ENCODE measurements at places on chromosomes 4 and X.

DNA sequence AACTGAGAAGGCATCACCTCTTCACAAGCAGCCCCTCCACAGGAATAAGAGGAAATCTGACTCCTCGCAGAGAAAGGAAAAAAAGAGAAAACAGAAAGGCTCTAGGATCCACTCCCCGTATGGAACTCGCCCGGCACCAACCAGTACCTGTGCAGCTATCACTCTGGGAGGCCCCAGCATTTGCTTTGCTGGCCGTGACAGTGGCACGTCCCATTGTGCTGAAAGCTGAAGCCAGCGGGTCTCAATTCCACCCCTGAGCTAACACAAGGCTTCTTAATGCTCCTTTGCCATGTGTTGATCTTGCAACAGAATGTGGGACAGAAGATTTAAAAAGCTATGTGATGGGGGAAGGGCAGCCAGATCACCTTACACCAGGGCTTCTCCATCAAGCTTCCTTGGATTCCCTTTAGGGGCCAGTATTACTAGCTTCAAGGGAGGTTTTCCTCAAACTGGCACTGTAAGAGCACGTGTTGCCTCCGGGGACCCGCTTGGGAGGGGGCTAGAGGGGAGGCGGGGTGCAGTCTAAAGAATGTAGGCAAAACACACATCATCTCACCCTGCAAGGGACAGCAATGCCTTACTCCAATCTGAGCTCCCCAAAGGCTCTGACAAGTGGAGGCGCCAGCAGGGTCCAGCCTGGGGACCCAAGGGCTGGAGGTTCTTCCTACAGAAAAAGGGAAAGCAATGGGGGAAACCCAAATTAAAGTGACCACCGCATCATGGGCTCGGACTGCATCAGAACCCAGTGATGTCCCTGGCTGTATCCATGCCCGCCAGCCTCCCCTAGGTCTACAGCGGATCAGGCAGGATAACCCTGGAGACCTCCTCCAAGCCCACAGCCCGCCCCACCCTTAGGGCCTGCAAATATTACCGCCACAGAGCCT is 1.2 kb downstream of the USP46 start:
- DNase-seq, result no peak

DNA sequence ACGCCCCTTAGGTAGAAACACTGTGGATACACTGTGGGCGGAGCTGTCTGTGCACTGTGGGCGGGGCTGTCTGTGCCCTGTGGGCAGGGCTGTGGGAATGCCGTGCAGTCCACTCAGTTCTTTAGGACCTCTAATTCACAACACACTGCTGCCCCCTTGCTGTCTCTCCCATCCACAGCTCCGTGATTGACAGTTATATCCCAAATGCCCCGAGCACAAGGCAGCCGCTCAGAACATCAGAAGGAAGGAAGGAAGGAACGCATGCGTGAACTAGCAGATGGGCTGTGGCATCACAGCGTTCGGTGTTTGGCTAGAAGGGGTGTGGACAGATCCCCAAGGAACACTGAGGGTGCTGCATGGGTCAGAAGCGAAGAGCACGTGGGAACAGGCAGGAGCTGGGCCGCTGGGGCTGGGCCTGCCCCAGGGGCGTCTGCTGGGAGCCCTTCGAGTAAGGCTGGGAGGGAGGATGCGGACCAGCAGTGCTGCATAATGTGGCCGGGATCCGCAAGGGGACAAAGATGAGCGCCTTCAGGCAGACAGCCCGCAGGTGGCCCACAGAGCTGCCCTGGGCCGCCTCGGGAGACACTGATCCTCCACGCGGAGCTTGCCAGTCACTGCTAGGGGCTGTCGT is 29.8 kb downstream of the ACOX3 start:
- no peak for DNase-seq

- peak; percentile 79 for DNase-seq
Observed at GRCh38 chrX:115344885-115345614, 55.5 kb downstream of the LUZP4 start.

GRCh38 chrX:137194164-137194563 is 160.4 kb upstream of the GPR101 start:
- no peak for DNase-seq

DNA sequence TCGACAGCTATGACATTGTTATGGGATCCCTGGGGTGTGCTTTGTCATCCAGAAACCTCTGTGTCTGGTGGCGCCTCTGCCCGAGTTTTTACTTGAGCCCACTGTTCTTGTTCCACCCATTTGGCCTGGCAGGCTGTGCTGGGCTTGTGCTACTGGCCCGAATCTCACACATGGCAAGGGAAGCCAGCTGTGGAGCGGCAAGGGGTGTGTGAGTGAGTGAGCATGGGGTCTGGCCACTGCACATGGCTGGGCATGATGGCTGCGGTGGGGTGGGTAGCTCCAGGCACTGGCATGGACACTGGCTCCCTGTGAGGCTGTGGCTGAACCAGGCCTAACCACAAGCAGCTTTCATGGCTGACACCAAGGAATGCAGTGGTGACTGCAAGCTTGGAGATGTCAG is 89.2 kb downstream of the DACH2 start:
- no peak for DNase-seq

GRCh38 chr4:101153653-101154052 is 193.7 kb downstream of the PPP3CA start:
- no peak for DNase-seq

- no peak for DNase-seq
Observed at GRCh38 chr4:160716551-160716950, 1447.2 kb downstream of the FSTL5 start.

GRCh38 chr4:94519019-94519418 is 67.3 kb downstream of the PDLIM5 start:
- no peak for DNase-seq

DNA sequence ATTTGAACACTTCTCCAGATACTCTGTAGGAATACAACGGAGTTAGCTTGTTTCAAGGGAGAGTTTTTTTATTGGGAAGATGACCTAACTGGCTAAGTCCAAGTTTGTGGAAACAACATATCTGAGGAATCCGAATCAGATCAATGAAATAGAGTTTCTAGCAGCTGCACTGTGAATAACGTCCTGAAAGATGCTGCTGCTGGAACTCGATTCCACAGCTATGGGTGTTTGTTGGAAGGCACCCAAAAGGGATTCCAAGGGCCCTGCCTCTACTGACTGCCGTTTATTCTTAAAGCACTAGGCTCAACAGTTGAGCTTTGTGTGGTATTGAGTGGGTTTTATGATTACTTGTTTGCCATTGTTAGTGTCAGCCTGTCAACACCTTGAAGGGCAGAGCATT is 6.6 kb upstream of the GBA3 start:
- DNase-seq, result no peak

- DNase-seq, result no peak
Observed at GRCh38 chr4:2366252-2367192, 51.9 kb downstream of the ZFYVE28 start.

- DNase-seq, result no peak
Observed at GRCh38 chr4:118814891-118815290, 21.0 kb downstream of the SEC24D start.

GRCh38 chr4:85772470-85772869 is 297.5 kb downstream of the ARHGAP24 start:
- no peak for DNase-seq

DNA sequence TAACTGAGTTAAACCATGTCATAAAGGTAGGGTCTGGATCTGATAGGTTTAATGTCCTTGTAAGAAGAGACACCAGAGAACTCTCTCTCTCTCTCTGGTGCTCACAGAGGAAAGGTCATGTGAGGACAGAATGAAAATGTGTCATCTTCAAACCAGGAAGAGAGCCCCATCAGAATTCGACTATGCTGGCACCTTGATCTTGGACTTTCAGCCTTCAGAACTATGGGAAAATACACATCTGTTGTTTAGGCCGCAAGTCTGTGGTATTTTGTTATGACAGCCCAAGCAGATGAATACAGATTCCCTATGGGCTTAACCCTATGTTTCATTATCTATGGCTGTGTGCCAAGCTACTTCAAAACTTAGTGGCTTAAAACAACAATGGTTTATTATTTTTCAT is 105.5 kb upstream of the DDIT4L start:
- DNase-seq, result no peak

DNA sequence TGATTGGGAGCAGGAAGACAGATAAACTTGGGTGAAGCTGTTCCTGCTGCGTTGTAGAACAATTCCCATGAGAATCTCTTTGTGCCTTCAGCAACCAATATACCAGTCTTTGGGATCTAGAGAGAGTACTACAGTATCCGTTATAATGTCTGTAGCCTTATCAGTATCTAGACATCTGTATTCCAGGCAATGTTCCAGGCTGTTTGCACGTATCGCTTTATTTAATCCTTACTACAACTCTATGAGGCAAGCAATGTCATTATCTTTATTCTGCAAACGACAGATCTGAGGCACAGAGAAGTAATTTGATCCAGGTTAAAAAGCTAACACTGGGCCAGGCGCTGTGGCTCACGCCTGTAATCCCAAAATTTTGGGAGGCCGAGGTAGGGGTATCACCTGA is 251.6 kb downstream of the ARHGAP24 start:
- DNase-seq, result no peak

DNA sequence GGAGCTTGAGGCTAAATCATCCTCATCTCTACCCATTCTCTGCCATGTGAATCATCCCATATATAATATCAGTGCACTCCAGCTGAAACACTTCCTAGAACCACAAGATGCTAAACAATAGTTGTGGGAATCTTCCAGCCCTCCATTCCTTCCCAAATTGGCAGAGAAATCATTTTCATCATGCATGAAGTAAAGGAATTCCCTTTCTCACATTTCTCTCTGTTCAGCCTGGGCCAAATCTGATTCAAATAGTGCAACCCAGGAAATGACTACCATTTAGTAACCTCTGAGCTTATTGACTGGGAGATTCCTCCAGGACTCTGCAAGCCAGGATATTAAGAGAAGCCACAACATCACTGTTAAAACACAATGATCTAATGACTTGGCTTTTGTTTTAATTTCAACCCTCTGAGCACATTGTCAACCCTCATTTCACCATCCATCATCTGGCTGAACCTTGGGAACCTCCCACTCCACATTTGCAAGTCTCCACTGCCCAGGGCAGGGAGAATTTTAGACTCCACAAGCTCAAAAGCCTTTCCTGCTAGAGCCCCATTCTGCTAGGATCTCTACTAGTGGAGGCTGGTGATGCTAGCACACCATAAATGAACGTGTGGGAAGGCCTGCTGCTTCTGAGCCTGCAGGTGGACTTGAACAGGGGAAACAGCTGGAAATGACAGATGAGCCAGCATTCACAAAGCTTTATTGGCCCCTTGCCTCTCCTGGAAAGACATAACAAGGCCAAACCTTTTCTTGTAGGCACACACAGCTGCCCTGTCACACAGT is 133.9 kb downstream of the TET2 start:
- peak; percentile 99 for DNase-seq

- no peak for DNase-seq
Observed at GRCh38 chr4:174707902-174708301, 121.1 kb downstream of the GLRA3 start.

DNA sequence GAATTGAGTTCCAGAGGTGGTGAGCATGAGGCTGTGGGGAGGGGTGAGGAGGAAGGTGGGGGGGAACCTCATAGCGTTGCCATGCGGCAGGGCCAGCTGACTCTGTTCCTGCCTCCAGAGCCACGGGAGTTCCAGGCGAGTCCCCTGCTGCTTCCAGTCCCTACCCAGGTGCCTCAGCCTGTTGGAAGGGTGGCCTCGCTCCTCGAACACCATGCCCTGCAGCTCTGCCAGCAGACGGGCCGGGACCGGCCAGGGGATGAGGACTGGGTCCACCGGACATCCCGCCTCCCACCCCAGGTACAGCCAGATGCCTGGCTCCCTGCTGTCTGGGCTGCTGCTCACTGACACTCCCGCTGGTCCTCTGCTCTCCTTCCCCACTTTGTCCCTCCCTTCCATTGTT is 7.9 kb downstream of the CCDC22 start:
- DNase-seq, result no peak

DNA sequence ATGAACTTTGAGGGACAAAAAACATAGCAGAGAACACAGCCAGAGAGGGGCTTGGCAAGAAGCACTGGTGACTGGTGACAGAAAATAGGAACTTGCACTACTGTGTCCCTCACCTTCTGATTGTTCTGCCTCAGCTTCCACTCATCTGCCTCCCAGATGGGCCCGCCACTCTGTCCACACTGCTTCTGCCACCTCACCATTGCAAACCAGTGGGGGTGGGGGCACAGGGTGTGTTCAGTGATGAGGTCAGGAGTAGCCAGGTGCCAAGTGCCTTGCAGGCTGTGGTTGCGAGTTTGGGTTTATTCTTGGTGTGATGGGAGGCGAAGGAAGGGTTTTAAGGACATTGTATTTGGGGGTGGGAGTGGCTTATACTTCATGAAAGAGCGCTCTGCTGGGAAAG is 9.1 kb upstream of the UBA1 start:
- DNase-seq, result no peak

DNA sequence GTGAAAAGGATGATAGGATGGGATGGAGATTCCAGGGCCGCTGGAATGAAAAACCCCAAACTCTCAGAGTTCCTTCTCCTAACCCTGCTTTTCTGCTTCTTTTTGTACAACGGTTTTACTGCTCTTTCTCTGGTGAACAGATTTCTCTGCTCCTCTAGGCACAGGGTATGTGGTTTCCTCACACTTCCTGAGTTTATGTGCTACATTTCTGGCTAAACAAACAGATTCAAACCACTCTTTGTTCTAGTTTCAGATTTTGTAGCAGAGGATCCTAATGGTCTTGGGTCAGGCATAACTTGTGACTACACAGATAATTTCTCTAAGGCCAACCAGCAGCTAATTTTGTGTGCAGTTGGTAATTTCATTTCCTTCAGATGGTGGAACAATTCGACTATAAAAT is 52.6 kb downstream of the OSTC start:
- DNase-seq, result no peak

GRCh38 chrX:154712781-154713740 is 37.8 kb downstream of the GAB3 start:
- DNase-seq, result no peak

DNA sequence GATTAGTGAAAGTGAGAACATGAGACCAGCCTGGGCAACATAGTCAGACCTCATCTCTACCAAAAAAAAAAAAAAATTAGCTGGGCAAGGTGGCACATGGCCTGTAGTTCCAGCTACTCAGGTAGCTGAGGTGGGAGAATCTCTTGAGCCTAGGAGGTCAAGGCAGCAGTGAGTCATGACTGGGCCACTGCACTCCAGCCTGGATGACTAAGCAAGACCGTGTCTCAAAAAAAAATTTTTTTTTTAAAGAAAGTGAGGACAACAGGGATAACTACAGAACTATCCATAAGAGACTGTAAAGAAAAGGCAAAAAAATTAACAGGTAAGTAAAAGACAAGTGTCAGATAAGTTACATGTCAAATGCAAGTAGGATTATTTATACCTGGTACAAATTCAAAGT is 13.5 kb upstream of the SPP1 start:
- DNase-seq, result no peak

DNA sequence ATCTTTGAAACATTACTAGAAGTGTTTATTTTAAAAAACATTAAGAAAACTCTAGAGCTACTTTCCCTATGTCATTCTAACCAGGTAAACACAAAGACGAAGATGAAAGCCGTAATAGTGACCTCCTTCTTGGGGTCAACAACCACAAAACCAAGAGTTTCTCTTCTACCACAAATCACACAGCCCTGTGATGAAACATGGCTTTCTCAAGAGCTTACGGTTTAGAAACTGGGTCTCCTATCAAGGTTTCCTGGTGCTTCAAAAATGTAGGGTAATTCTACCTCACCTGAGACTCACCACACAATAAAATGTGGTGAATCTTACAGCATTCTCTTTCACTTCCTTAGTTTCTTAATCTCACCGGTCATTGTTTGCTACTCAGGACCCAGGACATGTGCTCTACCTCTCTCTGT is 50.9 kb downstream of the CORIN start:
- DNase-seq, result no peak

GRCh38 chr4:7799736-7800135 is 139.9 kb downstream of the AFAP1 start:
- DNase-seq, result no peak
